ENCODE measurements at places on chromosomes 16 and 17.

GRCh38 chr16:82936941-82937551 lies 310.3 kb downstream of the CDH13 start:
- no peak for DNase-seq

GRCh38 chr16:10497132-10498101 lies 83.0 kb downstream of the EMP2 start:
- DNase-seq, result no peak

- DNase-seq, result no peak
Observed at GRCh38 chr16:17199135-17199534, 271.6 kb downstream of the XYLT1 start.

- peak; percentile 76 for DNase-seq
Observed at GRCh38 chr17:50148226-50149090, 2.0 kb downstream of the PPP1R9B start.

GRCh38 chr17:27938864-27939263 lies 45.7 kb upstream of the LYRM9 start:
- no peak for DNase-seq

Measured in AG08396 (cell line).